ENCODE measurements at places on chromosomes 16 and 17. TPM values are rescaled to one million over a fixed set of nuclear protein-coding genes. Genes with fewer than 3 reads are reported as not detected.

DNA sequence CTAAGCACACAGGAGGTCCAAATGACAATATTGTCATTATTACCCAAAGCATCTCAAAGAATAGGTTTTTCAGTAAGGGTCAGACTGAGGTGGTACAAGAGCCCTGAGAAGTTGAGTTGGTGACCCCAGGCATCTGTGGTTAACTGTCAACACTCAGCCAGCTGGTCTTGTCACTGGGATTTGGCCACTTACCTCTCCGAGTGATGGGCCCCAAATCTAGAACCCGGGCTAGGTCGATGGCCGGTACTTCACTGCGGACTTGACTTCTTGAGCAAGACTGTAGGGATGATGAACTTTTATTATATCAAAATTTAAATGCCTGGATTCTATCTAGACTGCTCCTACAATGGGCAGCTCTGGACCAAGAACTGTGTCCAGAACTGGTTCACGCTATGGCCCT is 11.5 kb downstream of the GP2 start:
- DNase-seq = no peak

DNA sequence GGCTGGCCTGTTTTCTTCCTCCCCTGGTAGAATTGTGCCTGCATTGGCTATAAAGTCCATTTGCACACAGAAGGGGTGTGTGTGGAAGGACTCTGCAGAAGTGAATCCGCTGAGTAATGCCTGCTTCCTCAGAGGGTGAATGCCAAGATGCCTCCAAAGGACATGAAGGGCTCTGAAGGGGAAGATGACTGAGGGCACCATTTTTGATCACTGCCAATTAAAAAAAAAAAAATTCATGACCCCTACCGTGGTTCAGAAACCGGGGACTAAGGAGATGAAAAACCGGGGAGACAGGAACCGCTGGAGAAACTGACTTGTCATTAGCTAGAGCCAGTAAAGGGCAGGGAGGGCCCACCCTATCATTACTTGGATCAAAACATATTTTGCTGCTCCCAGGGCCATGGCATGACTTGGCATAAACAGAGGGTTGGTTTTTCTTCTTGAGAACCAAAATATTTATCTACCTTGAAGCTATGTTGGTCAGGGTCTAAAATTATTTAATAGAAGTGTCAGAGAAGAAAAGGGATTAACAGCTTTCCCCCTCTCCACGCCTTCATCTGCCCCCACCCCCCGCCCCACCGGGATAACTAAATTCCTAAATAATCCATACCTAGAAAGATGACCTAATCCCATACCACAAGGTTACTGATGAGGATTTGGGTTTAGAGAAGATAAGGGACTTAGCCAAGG is 3.6 kb upstream of the USP7 start:
- DNase-seq = no peak

DNA sequence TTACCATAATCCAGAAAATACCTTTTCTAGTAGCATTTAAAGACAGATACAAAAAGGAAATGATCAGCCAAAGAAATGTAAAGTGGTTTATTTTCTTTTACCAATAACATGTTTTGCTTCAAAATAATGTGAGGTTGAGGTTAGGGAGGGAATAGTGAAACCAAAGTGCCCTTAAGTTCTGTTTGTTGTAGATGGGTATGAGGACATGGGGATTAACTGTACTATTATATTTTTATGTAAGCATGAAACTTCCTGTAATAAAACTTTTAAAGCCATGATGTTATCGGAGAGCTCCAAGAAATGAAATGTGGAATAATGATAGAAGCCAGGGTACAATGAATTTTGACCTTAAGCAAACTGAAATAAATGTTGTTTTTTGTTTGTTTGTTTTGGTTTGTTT is 9.9 kb downstream of the C16orf46 start:
- no peak for DNase-seq

GRCh38 chr17:69486779-69487637 is 72.5 kb downstream of the MAP2K6 start:
- no peak for DNase-seq

GRCh38 chr16:5005916-5006315 is 27.8 kb downstream of the NAGPA start:
- DNase-seq = no peak

- no peak for DNase-seq
Observed at GRCh38 chr16:28042811-28043210, 20.7 kb downstream of the GSG1L start.

- no peak for DNase-seq
Observed at GRCh38 chr17:42844271-42844670, at the start of gene AOC2. Gene AOC2, plus strand, starts transcription at chr17:42844580. Its CDS starts 47 bp downstream, at chr17:42844627.

TTYH2 gene
- total RNA-seq = 42.6 TPM

HOXB6 gene
- 0.20 TPM for total RNA-seq

KRTAP17-1 gene
- total RNA-seq = not detected
